Transverse colon (tissue), 4 donors: ENCODE measurements at places on chromosomes 3 and 15. TPM values are rescaled to one million over a fixed set of nuclear protein-coding genes. Genes with fewer than 3 reads are reported as not detected.

Gene SH2D7
- 6.0 TPM for total RNA-seq

Gene ALPK3
- total RNA-seq = 4.6 TPM

DNA sequence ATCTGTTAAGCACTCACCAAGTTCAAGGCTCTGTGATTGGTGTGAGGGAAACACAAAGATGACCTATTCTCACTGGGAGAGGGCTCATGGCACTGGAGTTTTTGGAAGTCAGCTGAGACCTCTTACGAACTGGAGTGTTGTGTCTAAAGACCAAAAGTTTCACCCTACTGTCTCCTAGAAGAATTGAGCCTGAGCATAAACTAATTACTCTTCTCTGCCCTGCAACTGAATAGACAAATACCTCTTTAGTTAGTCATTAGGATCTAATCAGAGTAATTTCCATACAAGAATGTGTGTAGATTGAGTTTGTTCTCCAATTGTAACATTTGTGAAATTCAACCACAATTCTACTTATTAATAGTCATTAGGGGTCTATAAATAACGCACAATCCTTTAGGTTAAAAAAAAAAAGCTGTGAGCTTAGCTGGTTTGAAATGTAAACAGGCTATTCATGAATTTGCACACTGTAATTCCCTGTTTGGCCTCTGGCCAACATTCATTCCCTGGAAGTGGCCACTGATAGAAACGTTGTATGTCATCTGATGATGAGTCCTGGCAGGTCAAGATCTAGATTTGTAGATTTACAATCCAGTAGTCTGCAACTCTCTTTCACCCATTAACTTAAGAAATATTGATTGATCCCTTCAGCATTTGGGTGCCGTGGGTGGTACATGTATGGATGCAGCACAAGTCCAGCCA, 76.8 kb upstream of the SOX14 start:
- H3K4me1 ChIP-seq = no peaks in the 10 kb centered on the region
- H3K36me3 ChIP-seq = no peaks in the 10 kb centered on the region
- no peaks in the 10 kb centered on the region for H3K27me3 ChIP-seq
- no peak overlapping the region for H3K4me3 ChIP-seq

DNA sequence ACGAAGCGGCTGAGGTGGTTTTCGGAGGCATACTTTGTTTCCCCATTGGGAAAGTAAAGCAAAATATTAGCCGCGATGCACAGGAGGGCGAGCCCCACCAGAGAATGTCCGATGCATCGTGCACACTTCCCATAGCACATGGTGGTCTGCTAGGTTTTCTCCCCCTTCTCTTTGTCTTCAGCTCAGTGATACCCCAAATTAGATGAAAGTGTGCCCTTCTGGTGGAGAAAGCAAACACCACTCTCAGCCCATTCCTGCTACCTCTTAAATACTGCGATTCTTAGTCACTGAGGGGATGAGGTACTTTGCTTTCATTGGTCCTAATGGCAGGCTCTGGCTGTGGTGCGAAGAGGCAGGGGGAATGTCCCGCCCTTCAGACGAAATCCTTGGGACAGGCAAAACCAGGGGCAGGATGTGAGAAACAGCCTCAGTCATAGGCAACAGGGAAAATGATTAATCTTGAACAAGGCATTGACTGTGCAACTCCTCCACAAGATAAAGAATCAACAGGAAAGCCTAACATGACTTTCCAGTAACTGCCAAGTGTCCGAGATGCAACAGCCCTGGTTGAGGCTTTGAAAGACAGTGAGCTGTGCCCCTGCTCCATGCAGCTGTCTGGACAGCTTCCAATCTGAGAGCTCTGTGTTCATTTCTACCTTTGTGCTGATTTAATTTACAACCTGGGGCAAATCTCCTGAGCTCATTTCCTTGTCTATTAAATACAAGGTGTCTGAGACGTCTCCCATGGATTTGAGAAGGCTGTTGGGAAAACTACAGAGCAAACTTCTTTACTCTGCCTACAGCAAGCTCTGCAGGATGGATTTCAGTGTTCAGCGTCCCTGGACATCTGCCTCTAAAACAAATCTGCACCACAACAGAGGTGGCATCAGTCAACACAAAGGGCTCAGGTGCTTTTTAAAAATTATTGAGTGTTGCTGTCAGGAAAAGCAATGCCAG, at the start of gene TM4SF1:
Gene TM4SF1, minus strand, starts transcription at position 242 of the 957 bp plus-strand sequence. Its CDS starts 102 bp downstream, at position 140.
- no peaks in the 10 kb centered on the region for H3K27me3 ChIP-seq
- peak within 1 kb of the TSS; percentile 80 for H3K27ac ChIP-seq
- DNase-seq = peak; percentile 57
- H3K4me1 ChIP-seq = peaks cover 12% of the 10 kb centered on the region
- H3K36me3 ChIP-seq = no peaks in the 10 kb centered on the region
- peak within 1 kb of the TSS; percentile 23 for H3K4me3 ChIP-seq

DNA sequence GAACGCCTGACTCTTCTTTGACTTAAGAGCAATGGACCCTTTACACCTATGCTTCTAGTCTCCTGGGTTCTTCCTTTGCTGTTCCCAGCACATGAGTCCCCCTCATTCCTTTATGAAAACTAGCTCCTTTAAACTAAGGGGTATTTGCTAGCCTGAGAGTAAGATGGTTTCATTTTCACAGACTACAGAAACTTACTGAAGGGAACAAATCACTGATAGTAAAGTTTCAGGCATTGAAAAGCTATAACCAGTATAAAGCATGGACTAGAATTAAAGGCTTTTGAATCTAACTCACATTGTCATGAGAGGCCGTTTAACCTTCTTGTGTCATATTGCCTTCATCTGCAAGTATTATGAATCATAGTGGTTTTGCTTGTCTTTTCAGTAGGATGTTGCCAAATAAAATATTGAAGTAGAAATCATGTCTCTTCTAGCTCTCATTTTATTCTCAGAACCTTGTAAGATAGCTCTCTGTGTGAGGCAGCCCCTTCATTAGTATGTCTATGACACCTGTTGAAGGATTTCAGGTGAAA, 765.9 kb downstream of the NR2F2 start:
- no peaks in the 10 kb centered on the region for H3K36me3 ChIP-seq
- no peak overlapping the region for H3K4me3 ChIP-seq
- H3K4me1 ChIP-seq = no peaks in the 10 kb centered on the region

DNA sequence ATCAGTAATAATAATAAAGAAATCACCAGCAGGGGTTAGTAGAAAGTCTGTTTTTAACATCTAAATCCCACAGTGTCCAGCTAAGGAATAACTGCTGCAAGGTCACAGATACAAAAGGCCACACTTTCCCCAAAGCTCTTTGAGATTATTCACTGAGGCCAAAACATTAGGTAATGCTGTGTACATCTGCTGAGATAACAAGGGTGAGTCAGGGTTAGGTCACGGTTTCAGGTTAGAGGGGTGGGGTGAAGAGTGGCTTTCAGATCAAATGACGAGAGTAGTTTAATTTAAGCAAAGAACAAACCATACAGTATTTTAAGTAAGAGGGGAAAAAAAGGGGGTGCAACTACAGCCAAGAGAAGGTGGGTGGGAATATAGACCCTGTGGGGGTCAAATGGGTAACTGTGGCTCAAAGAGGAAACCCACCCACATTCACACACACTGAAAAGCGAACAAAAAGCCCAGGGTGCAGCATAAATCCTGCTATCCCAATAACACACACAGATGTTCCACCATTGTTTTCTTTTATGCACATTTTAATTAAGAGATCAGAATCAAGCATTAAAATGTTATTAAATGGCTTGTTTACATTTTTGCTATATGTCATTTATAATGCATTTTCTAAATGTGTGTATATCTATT, 412.9 kb downstream of the TIGIT start:
- H3K27ac ChIP-seq = no peak overlapping the region
- H3K36me3 ChIP-seq = no peaks in the 10 kb centered on the region
- H3K27me3 ChIP-seq = no peaks in the 10 kb centered on the region
- no peak for DNase-seq
- no peaks in the 10 kb centered on the region for H3K4me1 ChIP-seq
- no peak overlapping the region for H3K4me3 ChIP-seq
